ENCODE measurements at places on chromosomes 1 and 21.

GRCh38 chr21:31558189-31558961 is 101.1 kb upstream of the SOD1 start:
- no peak for DNase-seq

- DNase-seq, result no peak
Observed at GRCh38 chr1:175434283-175434860, 241.8 kb upstream of the KIAA0040 start.

DNA sequence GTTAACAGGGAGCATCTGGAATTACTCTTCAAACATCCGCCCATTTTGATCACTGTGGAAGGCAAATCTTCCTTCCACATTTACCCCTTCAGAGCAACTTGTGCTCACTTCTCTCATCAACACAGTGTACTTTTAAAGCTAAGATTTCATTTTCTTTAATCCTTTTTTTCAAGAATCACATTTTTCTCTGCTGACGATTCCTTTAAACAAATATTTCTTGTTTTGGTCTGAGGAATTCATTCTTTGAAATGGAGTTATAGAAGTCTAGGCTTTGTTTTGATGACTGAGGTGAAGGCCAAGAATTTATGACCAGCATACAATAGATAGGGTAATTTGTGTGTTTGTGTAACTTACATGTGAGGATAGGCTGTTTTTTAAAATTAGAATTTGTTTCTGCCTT is 25.6 kb downstream of the LRRC42 start:
- no peak for DNase-seq

GRCh38 chr1:17930635-17931034 is 175.5 kb downstream of the ACTL8 start:
- no peak for DNase-seq

DNA sequence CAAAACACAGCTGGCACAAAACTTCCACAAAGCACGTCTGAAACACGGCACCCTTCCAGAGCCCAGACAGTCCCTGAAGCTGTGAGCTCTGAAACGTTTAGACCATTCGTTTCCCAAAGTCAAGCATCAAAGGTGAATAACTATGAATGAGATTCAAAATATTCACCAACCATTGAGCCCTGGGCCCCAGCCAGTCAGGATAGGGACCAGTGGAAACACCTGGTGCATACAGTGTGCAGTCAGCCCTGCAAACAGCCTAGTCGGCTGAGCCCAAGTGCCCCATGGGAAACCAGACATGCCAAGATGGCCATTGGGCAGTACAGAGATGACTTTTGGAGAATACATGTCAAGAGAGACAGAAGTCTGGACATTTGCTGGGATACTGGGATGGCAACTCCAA is 90.4 kb upstream of the EDN2 start:
- no peak for DNase-seq
